ENCODE measurements at places on chromosomes 16 and 17.

- DNase-seq: no peak
Measured at GRCh38 chr17:44214896-44215295, 4.6 kb downstream of the UBTF start.

DNA sequence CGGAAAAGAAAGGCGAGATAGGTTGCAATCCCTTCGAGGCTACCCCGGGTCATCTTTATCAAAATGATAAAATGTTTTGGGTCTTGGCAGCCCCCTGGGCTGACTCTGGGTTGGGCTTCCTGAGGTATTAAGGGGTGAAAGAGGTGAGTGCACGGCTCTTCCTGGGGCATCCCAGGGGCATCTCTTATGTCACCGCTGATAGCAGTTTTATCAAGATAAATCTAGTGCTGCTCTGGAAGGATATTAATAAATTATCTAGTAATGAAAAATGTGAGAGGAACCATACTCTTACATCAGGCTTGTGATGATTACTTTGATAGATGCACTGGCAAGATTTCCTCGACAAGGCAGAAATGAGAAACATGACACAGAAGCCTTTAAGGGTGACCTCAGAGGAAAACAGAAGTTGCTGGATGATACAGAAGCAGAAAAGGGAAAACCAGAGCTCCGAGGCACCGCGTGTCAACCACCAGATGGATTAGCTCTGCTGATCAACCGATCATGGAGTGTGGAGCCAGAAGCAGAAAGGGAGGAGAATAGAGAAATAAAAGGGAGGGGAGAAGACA, 491.3 kb downstream of the TMEM114 start:
- no peak for DNase-seq

GRCh38 chr16:57906382-57907316, 64.3 kb downstream of the CNGB1 start:
- DNase-seq: peak; percentile 88

- DNase-seq: no peak
Measured at GRCh38 chr16:88003316-88003715, 52.1 kb downstream of the BANP start.

GRCh38 chr16:4317532-4318450, 1.9 kb downstream of the GLIS2 start:
- DNase-seq: no peak

GRCh38 chr16:68450741-68451255, 2.5 kb upstream of the SMPD3 start:
- no peak for DNase-seq

All from H1 (cell line).